Bronchial smooth muscle cell (primary cell): ENCODE measurements at places on chromosomes 1 and 21. TPM values are rescaled to one million over a fixed set of nuclear protein-coding genes. Genes with fewer than 3 reads are reported as not detected.

LCE1C gene
- total RNA-seq, result not detected in 2 replicates

NUCKS1 gene
- 51.7 and 85.0 TPM in 2 replicates for total RNA-seq

SETD4 gene
- 10.5 and 10.7 TPM in 2 replicates for total RNA-seq

ZNF692 gene
- 13.6 and 17.7 TPM in 2 replicates for total RNA-seq

SHISAL2A gene
- not detected in 2 replicates for total RNA-seq

NFASC gene
- total RNA-seq, result 0.77 and 8.5 TPM in 2 replicates

TCHHL1 gene
- total RNA-seq, result not detected in 2 replicates

ERICH3 gene
- under 0.01 TPM in 2 replicates for total RNA-seq

AMY1C gene
- not detected in 2 replicates for total RNA-seq

TAF5L gene
- 9.1 and 10.1 TPM in 2 replicates for total RNA-seq

ADGRB2 gene
- total RNA-seq, result 6.9 and 10.6 TPM in 2 replicates

FOXO6 gene
- not detected in 2 replicates for total RNA-seq

VANGL1 gene
- total RNA-seq, result 4.1 and 4.5 TPM in 2 replicates
